ENCODE measurements at places on chromosomes 16 and 17.

DNA sequence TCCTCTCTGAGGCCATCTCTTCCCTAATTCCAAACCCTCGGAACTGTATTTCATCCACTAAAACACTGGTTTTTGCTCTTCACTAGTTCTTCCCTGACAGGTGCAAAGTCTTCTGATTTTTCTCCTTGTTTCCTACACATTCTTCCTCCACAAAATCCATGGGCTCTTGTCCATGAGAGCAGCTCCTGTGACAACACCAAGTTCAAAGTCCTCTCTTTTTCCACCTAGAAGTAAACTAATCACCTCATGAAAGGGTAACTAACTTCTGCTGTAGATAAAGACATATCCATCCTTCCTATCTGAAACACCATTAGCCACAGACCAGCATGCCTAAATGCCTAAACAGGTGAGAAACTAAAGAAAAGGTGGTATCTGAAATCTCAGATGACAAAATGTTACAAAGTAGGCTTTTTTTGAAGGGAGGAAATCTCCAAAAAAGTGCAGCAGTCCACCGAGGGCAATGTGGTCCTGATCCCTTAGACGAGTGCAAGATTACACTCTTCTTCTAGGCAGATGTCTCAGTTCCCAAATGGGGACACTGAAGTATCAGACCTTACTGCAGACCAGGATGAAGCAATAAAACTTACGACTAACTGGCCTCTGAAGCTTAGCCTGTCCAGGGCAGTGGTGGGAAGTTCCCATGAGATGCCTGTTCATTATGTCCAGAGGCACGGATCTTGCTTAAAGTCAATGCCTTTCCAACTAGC is 2.8 kb downstream of the PIP4K2B start:
- no peak for DNase-seq

DNA sequence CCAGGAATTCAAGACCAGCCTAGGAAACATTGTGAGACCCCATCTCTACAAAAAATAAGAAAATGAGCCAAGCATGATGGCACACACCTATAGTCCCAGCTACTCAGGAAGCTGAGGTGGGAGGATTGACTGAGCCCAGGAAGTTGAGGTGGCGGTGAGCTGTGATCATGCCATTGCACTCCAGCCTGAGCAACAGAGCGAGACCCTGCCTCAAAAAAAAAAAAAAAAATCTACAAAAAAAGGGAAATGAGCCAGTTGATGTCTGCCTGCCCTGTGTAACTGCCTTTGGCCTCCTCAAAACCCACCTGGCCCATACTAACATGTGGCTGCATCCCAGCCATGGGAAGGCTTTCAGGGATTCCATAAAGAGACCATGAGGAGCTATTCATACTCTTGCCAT is 4.5 kb downstream of the RANBP10 start:
- no peak for DNase-seq

DNA sequence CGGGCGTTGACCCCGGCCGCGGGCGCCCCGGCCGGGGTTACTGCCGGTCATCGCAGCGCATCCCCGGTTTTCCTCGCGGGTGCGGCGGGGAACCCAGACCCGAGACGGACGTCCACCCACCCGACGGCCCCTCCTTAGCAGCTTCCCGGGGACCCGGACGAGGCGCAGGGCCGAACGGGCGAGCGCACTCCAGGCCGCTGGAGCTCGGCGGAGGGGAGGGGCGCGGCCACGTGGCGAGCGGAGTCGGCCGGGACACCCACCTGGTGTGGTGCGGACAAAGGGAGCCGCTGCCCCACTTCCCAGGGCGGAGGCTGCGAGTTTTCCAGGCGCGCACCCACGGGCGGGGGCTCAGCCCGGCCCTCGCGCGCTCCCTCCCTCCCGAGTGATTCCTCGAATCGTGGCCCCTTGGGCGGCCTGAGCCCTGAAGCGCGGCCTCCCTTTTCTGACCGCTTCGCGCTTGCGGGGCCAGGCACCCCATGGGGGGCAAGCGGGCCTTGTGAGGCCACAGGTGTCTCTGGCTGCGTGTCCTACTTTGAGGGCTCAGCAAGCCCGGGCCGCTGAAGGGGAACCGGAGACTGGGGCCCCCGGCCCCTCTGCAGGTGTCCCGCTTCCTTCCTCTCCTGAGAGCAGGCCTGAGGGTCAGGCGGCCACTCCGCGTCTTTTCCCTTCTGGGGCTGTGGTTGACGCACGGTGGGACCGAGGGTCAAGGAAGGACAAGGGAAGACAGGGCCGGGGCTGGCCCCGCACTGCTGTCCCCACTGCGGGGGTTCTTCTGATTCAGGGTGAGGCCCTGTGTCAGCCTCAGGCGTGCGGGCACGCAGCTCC is 1.1 kb upstream of the FASN start:
- no peak for DNase-seq

DNA sequence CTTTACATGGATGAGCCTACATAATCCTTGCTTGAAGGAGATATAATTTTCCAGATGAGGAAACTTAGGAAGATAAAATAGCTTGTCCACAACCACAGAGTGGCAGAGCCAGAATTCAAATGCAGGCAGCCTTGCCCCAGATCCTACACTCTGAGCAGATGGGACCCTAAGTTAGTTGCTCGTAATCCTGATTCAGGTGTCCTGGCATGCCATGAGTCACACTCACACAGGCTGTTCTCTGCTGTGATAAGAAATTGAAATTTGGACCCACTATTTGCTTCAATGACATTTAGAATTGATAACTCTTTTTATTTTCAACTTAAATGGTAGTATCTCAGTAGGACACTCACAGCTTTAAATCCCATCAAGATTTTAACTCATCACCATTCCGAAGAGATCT is 150.7 kb upstream of the CACNG5 start:
- DNase-seq: no peak

DNA sequence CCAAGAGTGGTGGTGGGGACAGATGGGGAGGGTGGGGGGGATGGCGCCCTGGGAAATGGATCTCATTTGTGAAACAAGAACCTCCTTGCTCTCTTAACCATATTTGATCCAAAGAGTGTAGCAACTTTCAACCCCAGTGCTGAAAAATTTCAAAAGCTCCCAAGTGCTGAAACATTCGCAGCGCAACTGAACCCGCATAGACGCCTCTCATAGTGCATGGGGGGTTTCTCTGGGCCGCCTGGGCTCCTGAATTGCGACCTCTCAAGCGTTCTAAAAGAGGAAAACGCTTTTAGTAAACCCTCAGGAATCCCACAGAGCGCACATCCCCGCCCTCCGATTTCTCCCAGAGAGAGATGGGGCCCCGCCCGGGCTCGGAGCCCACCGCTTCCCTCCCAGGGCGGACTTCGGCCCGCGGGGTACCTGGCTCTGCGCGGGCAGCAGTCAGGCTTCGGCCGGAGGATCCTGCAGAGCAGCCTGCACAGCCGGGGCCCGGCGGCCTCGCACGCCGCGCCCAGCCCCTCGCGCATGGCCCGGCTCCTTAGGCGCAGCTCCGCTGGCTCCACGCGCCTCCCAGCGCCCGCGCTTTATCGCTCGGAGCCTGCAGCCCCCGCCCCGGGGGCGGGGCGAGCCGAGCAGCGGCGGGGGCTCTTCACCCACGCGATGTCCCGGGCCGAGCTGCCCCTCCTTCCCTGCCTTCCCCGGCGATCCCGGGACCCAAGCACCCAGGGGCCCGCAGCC is 7.0 kb downstream of the NOS2 start:
- DNase-seq: no peak

GRCh38 chr16:69794486-69794885 is 32.4 kb downstream of the WWP2 start:
- DNase-seq: peak; percentile 24

GRCh38 chr17:66711881-66712321 is 123.0 kb upstream of the CACNG5 start:
- DNase-seq: no peak

- no peak for DNase-seq
These were observed 2274.0 kb downstream of the TP53TG3F start for GRCh38 chr16:35733278-35733965.

DNA sequence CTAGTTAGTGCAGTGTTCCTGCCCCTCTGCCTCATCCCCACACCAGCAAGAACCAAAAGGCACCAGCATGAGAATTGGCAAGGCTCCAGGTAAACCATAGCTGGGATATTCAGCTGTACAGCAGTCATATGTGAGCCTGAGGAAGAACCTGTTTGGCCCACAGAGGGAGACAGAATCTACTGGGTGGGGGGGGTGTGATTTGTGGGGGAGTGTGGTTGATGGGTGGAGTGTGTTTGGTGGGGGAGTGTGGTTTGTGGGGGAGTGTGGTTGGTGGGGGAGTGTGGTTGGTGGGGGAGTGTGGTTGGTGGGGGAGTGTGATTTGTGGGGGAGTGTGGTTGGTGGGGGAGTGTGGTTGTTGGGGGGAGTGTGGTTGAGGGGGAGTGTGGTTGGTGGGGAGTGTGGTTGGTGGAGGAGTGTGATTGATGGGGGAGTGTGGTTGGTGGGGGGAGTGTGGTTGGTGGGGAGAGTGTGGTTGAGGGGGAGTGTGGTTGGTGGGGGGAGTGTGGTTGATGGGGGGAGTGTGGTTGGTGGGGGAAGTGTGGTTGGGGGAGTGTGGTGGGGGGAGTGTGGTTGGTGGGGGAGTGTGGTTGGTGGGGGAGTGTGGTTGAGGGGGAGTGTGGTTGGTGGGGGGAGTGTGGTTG is 19.5 kb downstream of the MINK1 start:
- DNase-seq: no peak

GRCh38 chr17:17813725-17814095 is 23.1 kb downstream of the SREBF1 start:
- no peak for DNase-seq

- DNase-seq: no peak
These were observed 5.4 kb downstream of the EPN3 start for GRCh38 chr17:50537721-50538548.

DNA sequence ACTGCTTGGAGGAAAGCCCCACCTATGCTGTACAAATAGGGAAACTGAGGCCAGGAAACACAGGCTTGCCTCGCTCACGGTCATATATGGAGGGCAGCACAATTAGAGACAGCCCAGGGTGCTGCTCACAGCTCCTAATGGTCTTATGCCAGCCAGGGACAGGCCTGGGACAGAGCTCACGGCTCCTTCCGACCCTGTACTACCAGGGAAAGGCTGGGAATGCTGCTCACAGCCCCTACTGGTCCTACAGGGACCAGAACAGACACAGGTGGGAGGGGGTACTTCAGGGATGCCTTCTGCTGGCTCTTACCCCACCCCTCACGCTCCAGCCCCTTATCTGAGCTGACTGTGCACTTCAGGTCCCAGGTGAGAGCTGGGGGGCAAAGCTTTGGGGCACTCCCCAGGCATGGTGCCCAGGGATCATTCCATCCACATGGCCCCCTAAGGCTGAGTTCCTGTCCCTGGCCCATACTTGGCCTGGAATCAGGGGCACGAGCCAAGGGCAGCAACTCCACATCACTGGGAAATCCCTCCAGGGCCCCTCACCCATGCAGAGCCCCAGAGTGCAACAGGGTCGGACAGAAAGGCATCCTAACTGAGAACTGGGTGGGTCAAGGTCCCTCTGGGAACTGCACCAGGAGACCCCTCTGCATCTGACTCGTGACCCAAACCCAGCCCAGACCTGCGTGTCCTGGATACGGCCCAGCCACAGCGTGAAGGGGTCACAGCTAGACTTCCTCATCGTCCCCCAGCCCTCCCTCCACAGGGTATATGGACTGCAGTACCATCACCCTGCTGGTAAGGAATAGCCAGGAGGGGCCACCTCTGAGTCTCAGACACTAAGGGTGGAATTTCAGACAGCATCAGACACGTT is 5.9 kb downstream of the RHBDF1 start:
- DNase-seq: no peak

GRCh38 chr17:73797594-73798110 is 153.4 kb upstream of the SDK2 start:
- no peak for DNase-seq

- DNase-seq: no peak
These were observed 754 bp upstream of the NOXO1 start for GRCh38 chr16:1982013-1982433.

DNA sequence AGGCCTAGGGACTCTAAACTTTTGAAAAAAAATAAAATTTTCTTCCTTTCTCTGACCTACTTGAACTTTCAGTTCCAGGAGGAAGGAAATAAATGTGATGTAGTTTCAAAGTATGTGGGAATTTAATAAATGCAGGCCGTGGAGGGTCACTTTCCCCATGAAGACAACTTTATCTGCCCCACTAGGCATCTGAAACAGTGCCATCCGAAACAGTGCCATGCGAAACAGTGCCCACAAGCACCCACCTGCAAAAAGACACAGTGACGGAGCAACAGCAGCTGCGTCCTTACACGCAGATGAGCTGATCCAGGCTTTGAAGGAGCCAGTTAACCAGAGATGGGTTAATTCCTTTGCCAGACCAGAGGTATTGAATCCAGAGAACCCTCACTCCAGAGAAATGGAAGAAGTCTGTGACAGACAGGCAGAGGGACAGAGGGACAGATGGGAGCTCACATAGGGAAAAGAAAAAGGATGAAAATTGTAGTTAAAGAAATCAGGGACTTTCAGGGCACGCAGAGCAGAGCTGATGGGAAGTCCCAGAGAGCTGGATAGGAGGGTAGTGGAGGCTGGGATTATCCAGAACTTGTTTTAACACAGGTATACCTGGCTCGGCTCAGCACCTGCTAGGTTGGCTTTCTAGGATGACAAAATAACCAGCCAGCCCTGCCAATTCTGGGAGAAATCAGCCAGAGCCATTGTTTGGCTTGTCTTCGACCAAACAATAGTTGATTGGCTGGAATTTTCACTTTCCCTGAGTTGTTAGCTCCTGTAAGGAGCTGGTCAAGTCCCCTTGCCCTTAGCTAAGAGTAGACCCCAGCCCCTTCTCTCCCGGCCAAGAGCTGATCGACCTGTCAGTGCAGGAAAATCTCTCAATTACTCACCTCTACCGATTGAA is 17.1 kb upstream of the HOXB13 start:
- DNase-seq: no peak

DNA sequence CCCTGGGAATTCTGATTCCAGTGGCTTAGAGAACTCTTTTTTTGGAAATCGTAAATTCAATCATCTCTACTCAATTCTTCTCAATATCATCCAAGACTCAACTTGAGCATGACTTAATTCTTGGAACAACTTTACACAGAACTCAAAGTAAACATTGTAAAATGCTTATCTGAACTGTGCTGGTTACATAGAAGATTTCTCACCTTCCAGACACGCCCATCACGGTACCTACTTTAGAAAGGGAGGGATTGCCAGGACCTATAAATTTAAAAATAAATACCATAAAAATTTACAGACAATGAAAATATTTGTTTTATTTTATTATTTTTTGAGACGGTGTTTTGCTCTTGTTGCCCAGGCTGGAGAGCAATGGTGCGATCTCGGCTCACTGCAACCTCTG is 26.5 kb downstream of the MAP1LC3B start:
- DNase-seq: no peak

All from fibroblast of gingiva (primary cell).